ENCODE measurements at places on chromosomes 1 and 21.

- no peak for DNase-seq
These were observed 27.0 kb downstream of the TTC39A start for GRCh38 chr1:51303315-51303714.

- DNase-seq, result no peak
These were observed 38.9 kb upstream of the TARDBP start for GRCh38 chr1:10973552-10973951.

- DNase-seq, result peak; percentile 6
These were observed 5.7 kb downstream of the VANGL1 start for GRCh38 chr1:115647507-115647906.

GRCh38 chr21:19648391-19648790 is 1244.8 kb upstream of the TMPRSS15 start:
- DNase-seq, result no peak

DNA sequence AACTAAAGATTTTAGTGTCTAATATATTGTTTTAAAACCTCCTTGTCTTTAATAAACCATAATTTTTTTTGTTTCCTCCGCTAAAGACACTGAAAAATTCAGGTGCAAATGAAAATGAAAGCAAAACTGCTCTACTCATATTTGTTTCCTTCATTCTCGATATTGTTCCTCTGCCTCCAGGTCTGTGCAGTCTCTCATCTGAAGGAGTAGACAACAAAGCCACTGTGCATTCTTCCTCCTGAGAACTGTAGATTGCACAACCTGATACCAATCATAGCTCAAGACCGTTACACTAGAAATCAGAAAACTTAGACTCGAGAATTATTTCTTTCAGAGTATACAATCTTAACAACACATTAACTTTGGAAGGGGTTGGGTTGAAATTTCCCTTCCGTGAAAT is 373.1 kb upstream of the CXADR start:
- DNase-seq, result no peak

- no peak for DNase-seq
These were observed 21.0 kb downstream of the CNIH4 start for GRCh38 chr1:224377676-224378006.

GRCh38 chr1:67534627-67535065 is 104.4 kb upstream of the SERBP1 start:
- DNase-seq, result no peak

GRCh38 chr1:235831148-235831547 is 35.6 kb downstream of the LYST start:
- no peak for DNase-seq

- DNase-seq, result no peak
These were observed 31.4 kb downstream of the LY9 start for GRCh38 chr1:160827418-160827817.

GRCh38 chr1:91501523-91501851 is 836 bp downstream of the CDC7 start:
- DNase-seq, result no peak

GRCh38 chr1:208019257-208019656 is 108.3 kb upstream of the CD34 start:
- DNase-seq, result no peak

GRCh38 chr1:24325587-24326449 is 6.7 kb downstream of the GRHL3 start:
- no peak for DNase-seq

DNA sequence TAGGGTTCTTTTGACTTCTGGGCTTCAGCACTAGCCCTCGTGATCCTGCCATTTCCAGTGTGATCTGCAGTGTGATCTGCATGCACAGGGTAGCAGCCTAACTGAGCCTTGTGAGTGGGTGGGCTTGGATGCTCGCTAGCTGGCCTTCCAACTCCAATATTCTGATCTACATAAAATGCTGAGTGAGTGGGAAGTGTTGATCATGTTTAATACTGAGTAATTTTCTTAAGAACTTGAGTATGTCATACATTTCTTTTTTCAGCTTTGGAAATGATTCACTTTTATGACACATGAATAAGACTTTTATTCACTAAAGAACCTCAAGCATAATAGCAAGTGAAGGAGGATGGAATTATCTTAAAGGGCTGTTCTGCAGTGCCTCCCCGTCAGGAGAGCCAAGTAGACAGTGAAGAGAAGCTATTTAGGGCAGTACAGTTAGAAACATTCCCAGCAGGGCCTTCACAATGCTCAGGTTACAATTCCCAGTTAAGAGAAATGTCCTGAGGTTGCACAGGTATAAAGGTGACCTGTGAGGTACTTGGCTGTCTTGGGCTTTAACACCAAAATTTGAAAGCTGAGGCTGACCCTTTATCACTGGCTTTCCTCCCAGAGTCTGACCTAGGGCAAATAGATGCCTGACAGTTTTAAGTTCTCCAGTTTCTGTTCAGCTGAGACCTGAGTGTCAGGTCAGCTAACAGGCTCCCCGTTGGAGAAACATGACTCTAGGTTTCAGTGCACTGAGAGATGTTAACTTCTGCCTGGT is 29.1 kb upstream of the LRRC8C start:
- DNase-seq, result peak; percentile 60

DNA sequence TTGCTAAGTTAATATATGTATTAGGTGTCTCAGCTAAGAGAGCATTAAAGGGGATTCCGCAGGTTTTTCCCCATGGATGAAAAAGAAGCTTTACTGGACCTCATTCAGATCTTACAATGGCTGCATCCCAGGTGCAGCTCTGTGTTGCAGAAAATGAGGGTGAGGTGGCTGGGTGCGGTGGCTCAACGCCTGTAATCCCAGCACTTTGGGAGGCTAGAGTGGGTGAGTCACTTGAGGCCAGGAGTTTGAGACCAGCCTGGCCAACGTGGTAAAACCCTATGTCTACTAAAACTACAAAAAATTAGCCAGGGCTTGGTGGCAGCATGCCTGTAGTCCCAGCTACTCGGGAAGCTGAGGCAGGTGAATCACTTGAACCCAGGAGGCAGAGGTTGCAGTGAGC is 58.5 kb upstream of the MORC3 start:
- no peak for DNase-seq

DNA sequence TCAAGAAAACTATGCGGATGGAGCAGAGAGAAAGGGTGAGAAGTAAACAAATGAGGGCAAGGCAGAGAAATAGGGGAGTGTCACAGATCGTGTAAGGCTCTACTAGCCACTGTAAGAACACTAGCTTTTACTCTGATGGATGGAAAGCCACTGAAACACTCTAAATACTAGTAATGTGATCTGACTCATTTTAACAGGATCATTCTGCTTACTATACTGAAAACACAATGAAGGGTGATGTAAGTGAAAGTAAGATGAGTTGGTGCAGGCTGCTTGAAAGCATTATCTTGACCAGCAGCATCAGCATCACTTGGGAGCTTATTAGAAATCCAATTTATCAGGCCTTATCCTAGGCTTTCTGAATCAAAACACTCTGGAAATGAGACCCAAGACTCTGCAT is 32.7 kb downstream of the TUT4 start:
- no peak for DNase-seq

- no peak for DNase-seq
These were observed 61.6 kb downstream of the NME7 start for GRCh38 chr1:169305948-169306347.

DNA sequence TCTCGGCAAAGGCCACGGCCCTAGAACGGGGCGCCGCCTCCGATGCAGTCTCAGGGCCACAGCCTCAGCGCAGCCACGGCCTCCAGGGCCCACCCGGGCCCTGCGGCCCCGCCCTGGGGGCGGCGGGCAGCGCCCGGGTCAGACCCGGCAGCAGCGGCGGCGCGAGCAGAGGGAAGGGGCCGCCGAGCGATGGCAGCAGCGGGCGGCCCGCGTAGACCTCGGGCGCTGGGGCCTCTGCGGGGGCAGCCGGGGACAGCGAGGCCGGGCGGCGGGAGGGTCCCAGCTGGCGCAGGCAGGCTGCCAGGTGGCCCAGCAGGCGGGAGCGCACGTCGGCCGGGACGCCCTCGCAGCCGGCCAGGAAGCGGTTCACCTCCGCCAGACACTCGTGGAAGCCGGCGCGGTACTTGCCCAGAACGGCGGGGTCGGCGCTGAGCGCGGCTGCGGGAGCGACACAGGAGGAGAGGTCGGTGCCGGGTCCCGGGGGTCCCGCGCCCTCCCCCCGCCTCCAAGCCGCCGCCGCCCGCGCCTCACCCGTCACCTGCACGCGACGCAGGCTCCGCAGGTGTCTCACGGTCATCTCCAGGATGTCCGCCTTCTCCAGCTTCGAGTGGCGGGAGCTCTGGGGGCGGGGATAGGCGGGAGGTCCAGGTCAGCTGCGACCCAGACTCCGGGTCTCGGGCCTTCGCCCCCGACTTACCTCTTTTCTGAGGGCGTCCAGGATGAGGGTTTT is 737 bp downstream of the HES4 start:
- no peak for DNase-seq

DNA sequence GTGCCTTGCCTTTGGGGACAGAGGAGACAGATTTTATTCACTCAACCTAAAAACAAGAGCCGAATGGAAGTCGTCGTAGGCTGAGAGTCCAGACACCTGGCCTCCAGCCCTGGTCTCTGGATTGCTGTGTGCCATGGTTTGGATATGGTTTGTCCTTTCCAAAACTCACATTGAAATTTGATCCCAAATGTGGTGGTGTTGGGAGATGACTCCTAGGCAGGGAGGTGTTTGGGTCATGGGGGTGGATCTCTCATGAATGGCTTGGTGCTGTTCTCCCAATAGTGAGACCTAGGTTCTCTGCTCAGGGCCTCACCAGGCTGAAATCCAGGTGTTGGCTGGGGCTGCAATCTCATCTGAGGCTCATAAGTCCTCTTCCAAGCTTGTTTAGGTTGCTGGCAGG is 75.5 kb downstream of the FOXD2 start:
- no peak for DNase-seq

DNA sequence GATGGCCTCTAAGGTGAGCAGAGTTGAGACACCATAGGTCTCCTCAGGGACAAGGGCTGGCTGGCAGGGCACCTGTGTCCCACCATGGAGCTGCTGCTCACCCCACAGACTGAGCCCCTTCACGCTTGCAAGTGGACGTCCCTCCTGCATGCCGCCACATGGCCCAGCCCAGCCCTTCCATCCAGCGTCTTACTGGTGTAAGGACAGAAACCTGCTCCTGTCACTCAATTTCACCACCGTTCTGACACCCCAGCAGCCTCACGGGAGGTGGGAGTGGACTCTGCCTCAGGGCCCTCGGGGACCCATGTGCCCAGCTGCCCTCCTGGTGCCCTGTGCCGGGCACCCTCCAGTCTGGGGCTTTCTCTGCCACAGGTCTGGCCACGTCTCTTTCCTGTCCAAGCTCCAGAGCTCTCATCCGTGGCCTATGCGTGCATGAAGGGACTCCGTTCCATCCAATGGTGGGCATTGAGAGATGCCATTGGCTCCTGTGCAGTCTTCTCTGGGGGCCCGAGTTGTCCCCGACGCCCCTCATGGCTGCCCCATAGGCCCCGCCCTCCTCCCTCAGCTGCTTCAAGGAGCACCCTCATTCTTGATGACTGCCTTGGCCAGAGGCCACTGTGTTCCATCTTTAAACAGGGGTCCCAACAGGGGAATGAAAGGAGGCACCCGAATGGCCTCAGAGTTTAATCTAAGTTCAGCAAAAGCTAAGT is 42.6 kb upstream of the COL6A1 start:
- DNase-seq, result no peak

GRCh38 chr1:183841550-183841949 is 36.6 kb downstream of the RGL1 start:
- DNase-seq, result no peak

GRCh38 chr21:45516671-45517151 is 25.5 kb downstream of the SLC19A1 start:
- no peak for DNase-seq

DNA sequence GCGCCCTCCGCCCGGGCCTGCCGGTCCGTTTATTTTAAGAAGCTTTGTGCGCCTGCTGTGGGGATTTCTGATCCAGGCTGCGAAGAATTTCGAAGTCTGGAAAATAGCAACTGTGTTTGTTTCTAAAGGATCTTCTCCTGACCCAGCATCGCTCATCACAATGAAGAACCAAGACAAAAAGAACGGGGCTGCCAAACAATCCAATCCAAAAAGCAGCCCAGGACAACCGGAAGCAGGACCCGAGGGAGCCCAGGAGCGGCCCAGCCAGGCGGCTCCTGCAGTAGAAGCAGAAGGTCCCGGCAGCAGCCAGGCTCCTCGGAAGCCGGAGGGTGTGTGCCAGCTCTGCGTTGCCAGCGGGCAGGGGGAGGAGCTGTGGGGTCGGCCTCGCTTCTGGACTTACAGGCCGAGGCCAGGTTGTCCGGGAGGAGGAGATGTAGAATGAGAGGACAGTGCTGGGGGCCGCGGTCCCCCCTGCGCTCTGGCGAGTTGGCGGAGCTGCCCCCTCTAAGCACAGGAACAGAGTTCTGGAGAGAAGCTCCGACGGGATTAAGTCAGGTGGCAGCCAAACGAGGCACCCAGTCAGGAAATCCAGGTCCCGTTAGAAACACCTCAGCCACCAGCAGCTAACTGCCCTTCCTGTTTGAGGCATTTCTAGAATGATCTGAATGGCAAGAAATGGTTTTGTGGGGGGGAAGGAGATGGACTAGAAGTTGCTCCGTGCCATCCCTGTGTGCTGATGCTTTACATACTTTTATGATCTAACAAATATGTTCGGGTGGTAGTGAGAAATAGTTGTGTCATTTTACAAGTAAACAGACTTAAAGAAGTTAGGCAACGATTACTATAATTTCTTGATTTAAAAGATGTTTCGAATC is 948 bp downstream of the TXLNA start:
- peak; percentile 16 for DNase-seq

DNA sequence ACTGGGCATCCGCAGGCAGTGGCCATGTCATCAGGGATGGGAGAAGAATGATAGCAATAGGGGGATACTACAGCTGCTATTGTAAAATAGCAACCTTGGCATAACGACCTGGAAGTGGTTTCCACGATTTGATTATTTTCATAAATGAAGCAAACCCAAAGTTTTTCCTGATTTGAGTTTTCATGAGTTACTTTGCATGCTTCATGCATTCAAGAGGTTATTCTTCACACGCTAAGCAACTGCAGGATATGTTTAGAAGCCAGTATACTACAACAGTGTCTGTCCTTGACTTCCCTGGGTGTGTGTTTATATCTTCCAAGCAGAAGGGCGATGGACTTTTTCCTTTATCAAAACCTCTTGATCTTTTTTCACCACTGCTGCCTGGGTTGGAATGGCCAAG is 281.1 kb upstream of the DUSP10 start:
- no peak for DNase-seq

DNA sequence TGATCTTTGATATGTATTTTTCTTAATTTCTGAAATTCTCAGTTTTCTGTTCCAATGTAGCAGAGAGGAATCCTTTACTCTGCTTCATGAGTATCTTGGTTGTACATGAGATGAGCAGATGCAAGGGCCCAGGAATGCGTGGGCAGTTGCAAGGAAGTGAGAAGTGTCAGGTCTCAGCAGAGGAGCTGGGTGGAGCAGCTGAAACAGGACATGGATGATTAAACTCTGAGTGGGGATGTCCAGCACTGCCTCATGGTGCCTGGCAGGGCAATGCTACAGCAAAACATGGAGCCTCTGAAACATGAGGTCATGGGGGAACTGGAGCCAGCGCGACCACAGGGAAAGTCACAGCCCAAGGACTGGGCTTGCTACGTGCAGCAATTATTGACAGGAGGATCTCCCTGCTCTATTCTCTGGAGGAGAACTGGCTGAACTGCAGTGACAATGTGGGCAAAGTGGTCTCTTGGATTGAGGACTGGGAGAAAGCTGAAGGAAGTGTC is 48.4 kb downstream of the COLGALT2 start:
- DNase-seq, result no peak
